Vagina (tissue), 2 donors: ENCODE measurements at places on chromosomes 12 and 14.

DNA sequence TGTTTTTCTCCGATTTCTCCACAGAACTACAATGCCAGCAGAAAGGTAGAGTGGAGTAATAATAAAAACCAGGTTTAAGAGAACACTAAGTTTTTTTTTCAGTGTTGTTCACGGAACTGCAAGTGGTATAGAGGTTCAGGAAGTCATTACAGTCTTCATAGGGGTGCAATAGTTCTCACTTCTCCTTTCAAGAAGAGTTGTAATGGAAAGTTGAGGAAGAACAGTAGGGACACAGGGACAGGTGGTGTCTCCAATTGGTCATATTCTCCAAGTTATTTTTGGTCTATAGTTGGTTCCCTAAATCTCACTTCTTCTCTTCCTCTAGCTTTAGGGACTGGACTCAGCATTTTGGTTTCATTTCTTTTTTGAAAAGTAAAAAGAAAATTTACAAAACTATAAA is 894.0 kb downstream of the NRXN3 start:
- H3K4me1 ChIP-seq: no peaks in the 10 kb centered on the region
- H3K27ac ChIP-seq: no peak overlapping the region
- no peaks in the 10 kb centered on the region for H3K27me3 ChIP-seq
- H3K36me3 ChIP-seq: no peaks in the 10 kb centered on the region

DNA sequence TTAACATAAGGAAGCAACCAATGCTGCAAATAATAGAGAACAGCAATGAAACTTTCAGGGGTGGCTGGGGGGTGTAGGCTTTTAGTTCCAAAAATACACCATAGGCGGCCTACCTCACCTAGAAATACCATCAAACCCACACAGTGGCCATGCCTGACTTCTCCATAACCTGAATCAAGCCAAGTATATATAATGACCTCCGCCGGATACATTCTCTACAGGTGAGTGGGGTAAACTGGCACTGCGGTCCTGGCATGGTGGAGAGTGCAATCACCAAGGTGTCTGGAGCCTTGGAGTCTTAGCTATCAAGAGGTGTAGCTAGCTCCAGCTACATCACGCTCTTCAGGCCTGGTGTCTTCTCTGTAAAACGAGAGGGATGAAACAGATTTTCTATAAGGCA is 1.2 kb downstream of the ZBTB25 start:
- no peak for DNase-seq
- H3K27ac ChIP-seq: peak overlapping the region; percentile 94
- peaks cover 55% of the 10 kb centered on the region for H3K4me1 ChIP-seq
- H3K4me3 ChIP-seq: peak overlapping the region; percentile 90

- H3K4me3 ChIP-seq: peak within 1 kb of the TSS; percentile 95
- no peaks in the 10 kb centered on the region for H3K36me3 ChIP-seq
- H3K27ac ChIP-seq: peak within 1 kb of the TSS; percentile 96
- no peaks in the 10 kb centered on the region for H3K27me3 ChIP-seq
- H3K4me1 ChIP-seq: peaks cover 43% of the 10 kb centered on the region
Observed at GRCh38 chr12:67648521-67649260, at the start of gene DYRK2. Gene DYRK2 (plus strand): TSS chr12:67648745. CDS start chr12:67649134, 389 bp downstream.

DNA sequence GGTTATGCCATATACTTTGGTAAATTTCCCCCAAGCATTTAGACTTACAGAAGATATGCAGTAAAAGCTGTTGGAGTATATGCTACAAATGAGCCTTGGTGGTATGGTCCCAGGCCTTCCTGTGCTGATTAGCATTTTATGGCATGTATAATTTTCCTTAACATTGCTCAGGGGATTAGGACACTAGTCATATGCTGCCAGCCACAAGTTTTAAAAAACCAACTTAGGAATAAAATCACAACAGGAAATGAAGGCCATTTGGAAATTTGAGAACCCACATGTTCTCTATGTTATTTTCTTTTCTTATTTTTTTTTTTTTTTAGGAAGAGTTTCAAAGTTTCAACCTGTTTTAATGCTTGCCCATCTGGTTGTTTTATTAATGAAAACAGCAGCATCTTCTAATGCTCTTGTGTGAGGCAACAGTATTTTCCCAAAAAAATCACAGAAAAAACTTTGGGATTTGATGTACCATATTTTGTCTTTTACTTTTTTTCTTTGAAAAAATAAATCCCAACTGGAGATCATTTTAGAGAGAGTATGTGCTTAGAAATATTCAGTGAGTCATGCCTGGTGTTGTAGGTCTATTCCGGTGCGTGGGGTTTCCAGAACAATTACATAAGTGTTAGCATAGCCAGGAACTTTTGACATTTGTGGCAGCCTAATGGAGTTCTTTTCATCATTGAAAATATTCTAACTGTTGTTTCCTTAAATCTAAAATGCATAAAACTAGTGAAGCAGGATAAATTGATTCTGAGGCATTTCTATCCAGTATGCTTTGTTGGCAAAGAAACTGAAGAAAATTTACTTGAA is 21.7 kb upstream of the DUSP6 start:
- H3K36me3 ChIP-seq: no peaks in the 10 kb centered on the region
- DNase-seq: no peak
- no peaks in the 10 kb centered on the region for H3K27me3 ChIP-seq
- H3K27ac ChIP-seq: no peak overlapping the region

GRCh38 chr12:93889516-93890212 is 212.5 kb downstream of the CRADD start:
- no peak for DNase-seq
- H3K4me3 ChIP-seq: no peak overlapping the region
- peaks cover 14% of the 10 kb centered on the region for H3K4me1 ChIP-seq
- H3K27me3 ChIP-seq: no peaks in the 10 kb centered on the region

GRCh38 chr12:7872566-7873319 is at the start of gene SLC2A14:
Gene SLC2A14 (minus strand): TSS chr12:7872915. CDS start chr12:7869880, 3,035 bp downstream.
- H3K27ac ChIP-seq: no peak within 1 kb of the TSS
- H3K36me3 ChIP-seq: no peaks in the 10 kb centered on the region
- H3K4me1 ChIP-seq: peaks cover 8% of the 10 kb centered on the region
- no peak for DNase-seq
- H3K4me3 ChIP-seq: peak within 1 kb of the TSS; percentile 30

- H3K4me3 ChIP-seq: no peak overlapping the region
- no peak for DNase-seq
- no peaks in the 10 kb centered on the region for H3K4me1 ChIP-seq
- H3K27me3 ChIP-seq: no peaks in the 10 kb centered on the region
Observed at GRCh38 chr12:5272018-5272785, 159.7 kb upstream of the NTF3 start.

DNA sequence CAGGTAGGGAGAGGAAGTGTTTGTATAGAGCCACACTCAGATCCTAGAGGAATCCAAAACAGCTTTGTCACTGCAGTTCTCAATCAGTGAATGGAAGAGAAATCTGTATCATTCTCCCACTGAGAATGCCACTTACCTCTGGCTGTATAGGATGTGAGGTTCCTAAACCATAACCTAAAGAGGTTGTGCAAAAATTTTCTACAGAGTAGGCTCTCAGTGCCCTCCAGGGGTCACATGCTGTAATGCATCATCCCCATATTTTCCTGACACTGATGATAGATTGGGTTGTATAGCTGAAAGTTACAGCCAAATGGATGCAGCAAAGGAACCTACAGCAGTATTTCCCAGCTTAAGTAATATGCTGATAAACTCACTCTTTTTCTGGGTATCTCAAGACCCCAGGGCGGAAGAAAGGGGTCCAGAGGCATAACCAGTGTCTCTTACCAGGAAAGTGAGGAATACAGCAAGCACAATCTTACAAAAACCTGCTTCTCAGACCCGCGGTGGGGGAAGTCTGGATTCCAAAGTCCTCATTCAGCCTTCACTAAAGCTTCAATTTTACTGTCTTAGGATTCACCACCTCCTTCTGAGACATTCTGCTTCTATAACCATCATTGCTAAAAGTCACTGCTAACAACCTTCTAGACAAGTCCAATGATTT is 3.8 kb downstream of the BCDIN3D start:
- H3K27ac ChIP-seq: no peak overlapping the region
- H3K4me1 ChIP-seq: peaks cover 20% of the 10 kb centered on the region
- H3K27me3 ChIP-seq: no peaks in the 10 kb centered on the region
- DNase-seq: no peak
- no peak overlapping the region for H3K4me3 ChIP-seq

DNA sequence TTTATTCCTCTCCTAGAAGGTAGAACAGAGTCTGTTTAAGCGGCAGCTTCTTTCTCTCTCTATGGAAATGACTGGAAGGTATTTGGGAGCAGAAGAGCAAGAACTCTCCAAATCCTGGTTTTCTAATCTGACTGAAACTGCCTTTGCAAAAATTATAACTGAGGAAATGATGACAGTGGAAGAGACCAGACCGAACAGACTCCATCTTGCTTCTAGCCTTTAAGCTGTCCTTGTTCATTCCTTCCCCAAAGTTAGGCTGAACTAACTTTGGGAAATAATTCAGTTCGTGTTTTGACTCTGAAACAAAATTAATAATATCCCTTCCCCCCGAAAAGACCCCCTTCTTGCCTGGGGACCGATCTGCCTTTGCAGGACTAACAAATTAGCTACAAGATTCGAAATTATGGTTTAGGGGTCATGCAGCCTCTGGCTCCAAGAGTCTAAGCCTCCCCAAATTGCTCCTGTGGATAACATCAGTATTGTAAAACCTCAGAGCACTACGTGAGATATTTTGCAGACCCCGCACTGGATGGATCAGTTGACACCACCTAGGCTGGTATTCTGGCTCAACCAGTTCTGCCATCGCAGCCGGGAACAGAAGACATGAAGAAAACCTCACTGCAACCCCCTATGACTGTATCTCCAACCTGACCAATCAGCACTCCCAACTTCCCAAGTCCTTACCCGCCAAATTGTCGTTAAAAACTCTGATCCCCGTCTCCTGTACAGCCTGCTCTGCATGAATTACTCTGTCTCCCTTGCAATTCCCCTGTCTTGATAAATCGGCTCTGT is 14.1 kb downstream of the SELPLG start:
- H3K36me3 ChIP-seq: no peaks in the 10 kb centered on the region
- no peak overlapping the region for H3K4me3 ChIP-seq
- no peak for DNase-seq
- no peaks in the 10 kb centered on the region for H3K27me3 ChIP-seq

DNA sequence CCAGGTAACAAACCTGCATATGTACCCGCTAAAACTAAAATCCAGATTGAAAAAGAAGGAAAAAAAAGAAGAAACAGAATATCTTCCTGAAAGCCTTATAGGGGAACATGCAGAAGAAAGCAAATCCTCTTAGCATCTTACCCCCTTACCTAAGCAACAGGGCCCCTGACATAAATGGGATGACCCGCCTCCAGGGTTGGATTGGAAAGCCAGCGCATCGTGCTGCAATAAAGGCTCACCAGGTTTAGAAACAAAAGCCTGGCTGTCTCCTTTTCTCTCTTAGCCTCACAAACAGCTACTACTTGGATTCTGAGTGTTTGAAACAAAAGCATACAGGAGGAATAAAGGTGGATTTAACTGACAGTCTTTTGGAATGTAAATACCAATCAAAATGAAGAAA is 13.8 kb upstream of the ADCK1 start:
- no peaks in the 10 kb centered on the region for H3K27me3 ChIP-seq
- DNase-seq: no peak
- no peaks in the 10 kb centered on the region for H3K36me3 ChIP-seq
- no peak overlapping the region for H3K4me3 ChIP-seq
- no peaks in the 10 kb centered on the region for H3K4me1 ChIP-seq

DNA sequence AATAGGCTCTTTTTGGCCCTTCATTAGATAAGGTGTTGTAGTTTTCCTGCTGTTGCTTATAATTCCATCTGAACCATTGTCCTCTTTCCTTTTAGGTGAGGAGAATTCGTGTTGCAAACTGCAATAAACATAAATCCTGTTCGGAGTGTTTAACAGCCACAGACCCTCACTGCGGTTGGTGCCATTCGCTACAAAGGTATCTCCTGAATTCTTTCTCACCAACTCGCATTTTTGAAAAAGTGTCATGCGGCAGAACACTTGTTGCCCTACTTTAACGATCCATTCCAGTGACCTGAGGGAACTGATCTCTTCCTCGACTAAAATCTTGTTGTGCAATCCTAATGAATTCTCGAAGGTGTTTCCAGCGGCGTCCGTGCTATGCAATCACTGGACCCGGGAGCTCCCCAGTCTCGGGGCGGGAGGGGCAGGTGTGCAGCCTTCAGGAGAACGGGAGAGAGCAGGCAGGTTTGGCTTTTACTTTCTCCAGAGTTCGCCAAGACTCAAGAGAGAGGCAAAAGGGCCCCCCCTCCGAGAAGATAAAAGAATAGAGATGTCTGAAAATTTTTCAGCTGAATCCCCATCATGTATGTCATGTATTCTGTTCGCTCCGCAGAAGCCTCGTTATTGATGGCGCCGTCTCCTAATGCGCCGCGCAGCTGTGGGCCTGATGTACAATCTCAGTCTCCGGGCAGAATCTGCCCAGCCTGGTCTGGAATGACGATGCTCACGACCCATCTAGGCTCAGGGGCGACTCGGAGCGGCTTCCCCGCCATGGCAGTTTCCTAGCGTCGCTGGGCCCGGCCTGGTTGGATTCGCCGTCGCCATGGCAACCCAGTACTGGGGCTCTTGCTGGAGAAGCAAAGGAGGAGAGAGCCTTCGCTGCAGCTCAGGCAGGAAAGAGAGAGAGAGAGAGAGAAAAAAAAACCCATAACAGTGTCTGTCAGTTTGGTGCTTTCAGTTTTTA is 38.2 kb downstream of the PLXNC1 start:
- no peaks in the 10 kb centered on the region for H3K36me3 ChIP-seq
- H3K4me1 ChIP-seq: peaks cover 10% of the 10 kb centered on the region
- no peaks in the 10 kb centered on the region for H3K27me3 ChIP-seq
- peak overlapping the region; percentile 32 for H3K4me3 ChIP-seq
- DNase-seq: no peak
- peak overlapping the region; percentile 5 for H3K27ac ChIP-seq

- no peaks in the 10 kb centered on the region for H3K36me3 ChIP-seq
- no peak overlapping the region for H3K27ac ChIP-seq
- H3K27me3 ChIP-seq: no peaks in the 10 kb centered on the region
- DNase-seq: no peak
Observed at GRCh38 chr14:53628261-53628660, 328.4 kb downstream of the BMP4 start.

DNA sequence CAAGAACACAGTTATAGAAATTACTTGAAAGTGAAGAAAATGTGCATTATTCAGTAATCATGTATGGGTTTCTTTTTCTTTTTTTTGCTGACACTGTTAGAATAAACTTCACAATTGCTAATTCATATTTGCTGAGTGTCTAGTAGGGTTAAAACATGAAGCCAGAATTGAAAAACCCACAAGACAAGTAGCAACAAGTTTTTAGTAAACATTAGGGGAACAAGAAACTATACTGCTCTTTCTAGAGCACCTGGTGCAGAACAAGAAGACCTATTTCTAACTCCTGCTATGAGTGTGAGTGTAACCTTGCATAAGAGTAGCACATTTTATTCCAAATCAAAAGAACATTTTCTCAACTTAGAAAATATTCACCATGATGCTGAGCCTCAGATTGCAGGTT is 83.2 kb downstream of the ITPR2 start:
- DNase-seq: no peak
- H3K36me3 ChIP-seq: no peaks in the 10 kb centered on the region
- no peak overlapping the region for H3K27ac ChIP-seq
- no peaks in the 10 kb centered on the region for H3K27me3 ChIP-seq

- DNase-seq: no peak
- no peak overlapping the region for H3K27ac ChIP-seq
- no peaks in the 10 kb centered on the region for H3K36me3 ChIP-seq
- H3K27me3 ChIP-seq: no peaks in the 10 kb centered on the region
- H3K4me1 ChIP-seq: peaks cover 12% of the 10 kb centered on the region
Observed at GRCh38 chr12:102879-103168, 36.3 kb downstream of the IQSEC3 start.

- H3K27ac ChIP-seq: peak overlapping the region; percentile 30
- peaks cover 21% of the 10 kb centered on the region for H3K4me1 ChIP-seq
- H3K36me3 ChIP-seq: no peaks in the 10 kb centered on the region
- H3K27me3 ChIP-seq: no peaks in the 10 kb centered on the region
- no peak overlapping the region for H3K4me3 ChIP-seq
Observed at GRCh38 chr12:67592228-67593011, 56.1 kb upstream of the DYRK2 start.
